A172 (cell line): ENCODE measurements at places on chromosomes 16 and 17. TPM values are rescaled to one million over a fixed set of nuclear protein-coding genes. Genes with fewer than 3 reads are reported as not detected.

Gene C17orf78
- total RNA-seq = not detected in 2 replicates

Gene MT1E
- not detected in 2 replicates for total RNA-seq

Gene ZNF18
- 9.8 and 10.5 TPM in 2 replicates for total RNA-seq

Gene ATF7IP2
- total RNA-seq = not detected in 2 replicates

Gene FAM20A
- not detected in 2 replicates for total RNA-seq

Gene CA5A
- not detected in 2 replicates for total RNA-seq

Gene TVP23C
- 22.3 and 32.2 TPM in 2 replicates for total RNA-seq

Gene KCNJ18
- total RNA-seq = not detected in 2 replicates

Gene NRN1L
- not detected in 2 replicates for total RNA-seq

Gene HOXB4
- total RNA-seq = 5.1 and 6.3 TPM in 2 replicates

Gene TERB1
- total RNA-seq = 0.07 TPM in 1 of 2 replicates, not detected in the other

Gene VASN
- 87.4 and 100 TPM in 2 replicates for total RNA-seq

Gene KRTAP4-1
- 0.26 TPM in 1 of 2 replicates, not detected in the other for total RNA-seq

Gene TUBB3
- total RNA-seq = 743 and 810 TPM in 2 replicates

Gene CACNG1
- not detected in 2 replicates for total RNA-seq

Gene ACSM2A
- total RNA-seq = not detected in 2 replicates

Gene GPRC5B
- total RNA-seq = 23.9 and 41.0 TPM in 2 replicates

Gene MMP28
- total RNA-seq = 0.57 and 1.6 TPM in 2 replicates

Gene PYY
- not detected in 2 replicates for total RNA-seq

Gene KCNH6
- not detected in 2 replicates for total RNA-seq

Gene KRTAP3-2
- total RNA-seq = not detected in 2 replicates

Gene CTRB1
- total RNA-seq = not detected in 2 replicates

Gene SLC13A2
- total RNA-seq = not detected in 2 replicates

Gene HEATR9
- not detected in 2 replicates for total RNA-seq

Gene HOXB13
- total RNA-seq = 1.2 and 2.2 TPM in 2 replicates

Gene EPN3
- 0.14 TPM in 1 of 2 replicates, not detected in the other for total RNA-seq

Gene IL17C
- total RNA-seq = not detected in 2 replicates

Gene LRRC46
- 0.62 and 1.6 TPM in 2 replicates for total RNA-seq

Gene MIS12
- total RNA-seq = 24.0 and 27.4 TPM in 2 replicates

Gene DOC2A
- 0.45 and 1.7 TPM in 2 replicates for total RNA-seq

Gene ESRP2
- total RNA-seq = 0.45 TPM in 1 of 2 replicates, not detected in the other

Gene OR2C1
- not detected in 2 replicates for total RNA-seq

Gene ASPHD1
- 18.4 and 22.0 TPM in 2 replicates for total RNA-seq

Gene SRCIN1
- total RNA-seq = 0.19 and 0.26 TPM in 2 replicates
